Hematopoietic multipotent progenitor cell (in vitro differentiated cells): ENCODE measurements at places on chromosomes 4 and X. TPM values are rescaled to one million over a fixed set of nuclear protein-coding genes. Genes with fewer than 3 reads are reported as not detected.
A peak's percentile ranks its signal among the peaks of the same experiment; 100 is the strongest.

TMEM47 gene
- total RNA-seq: not detected

DNA sequence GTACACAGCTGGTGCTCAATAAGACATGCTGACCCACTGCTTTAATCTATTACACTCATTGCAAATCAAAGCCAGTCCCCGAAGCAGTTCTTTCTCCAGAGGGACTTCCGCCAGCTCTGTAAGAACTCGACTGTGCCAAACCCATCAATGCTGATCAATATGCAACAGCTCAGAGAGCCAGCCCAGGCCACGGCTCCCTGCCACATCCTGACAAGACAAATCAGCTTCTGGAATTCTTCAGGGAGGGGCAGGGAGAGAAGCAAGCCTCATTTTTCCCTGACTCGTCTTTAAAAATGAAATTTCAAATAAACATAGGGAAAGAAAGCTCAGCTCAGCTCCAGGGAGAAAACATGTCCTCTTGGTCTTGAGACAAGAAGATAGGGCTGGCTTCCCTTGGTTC is 5.3 kb upstream of the ADRA2C start:
- DNase-seq: no peak

DNA sequence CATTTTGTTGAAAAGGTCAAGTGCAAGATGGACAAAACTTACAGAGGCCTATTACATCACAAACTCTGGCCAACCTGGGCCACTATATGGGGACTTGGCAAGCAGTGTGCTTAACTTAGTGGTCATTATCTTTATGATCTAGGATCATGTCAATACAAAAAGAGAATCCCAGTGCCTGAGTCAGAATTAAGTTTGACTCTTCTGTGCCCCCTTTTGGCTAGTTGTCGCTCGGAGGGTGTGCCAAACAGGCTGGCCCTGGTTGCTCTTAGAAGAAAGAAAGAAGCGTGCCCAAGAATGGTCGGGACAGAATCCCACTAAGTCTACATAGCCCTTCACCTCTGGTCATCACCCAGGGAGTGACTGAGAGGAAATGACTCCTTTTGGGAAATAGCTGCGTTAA is 100.1 kb downstream of the EIF4E start:
- peak; percentile 24 for DNase-seq

- DNase-seq: no peak
Observed at GRCh38 chr4:72536443-72536842, 32.6 kb downstream of the ADAMTS3 start.

GRCh38 chrX:122572461-122572860 is 611.6 kb upstream of the GRIA3 start:
- no peak for DNase-seq

DNA sequence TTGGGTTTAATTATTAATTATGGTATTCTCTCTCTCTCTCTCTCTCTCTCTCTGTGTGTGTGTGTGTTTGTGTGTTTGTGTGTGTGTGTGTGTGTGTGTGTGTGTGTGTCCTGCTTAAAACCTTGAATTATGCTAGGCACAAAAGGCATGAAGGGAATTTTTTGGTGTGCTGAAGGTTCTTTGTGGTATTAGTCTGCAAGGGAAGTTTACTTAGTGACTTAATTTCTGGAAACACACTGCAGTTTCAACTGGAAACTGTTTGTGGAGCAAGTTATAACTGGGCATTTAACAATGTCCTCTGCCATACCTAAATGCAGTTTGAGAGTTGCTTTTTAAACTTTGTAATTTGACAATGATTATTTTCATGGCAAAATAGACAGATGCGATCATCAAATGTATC is 111.7 kb downstream of the FRMPD4 start:
- no peak for DNase-seq

- no peak for DNase-seq
Observed at GRCh38 chrX:137028699-137029098, 5.1 kb downstream of the GPR101 start.

- no peak for DNase-seq
Observed at GRCh38 chr4:2624782-2625530, 88.5 kb downstream of the FAM193A start.

- no peak for DNase-seq
Observed at GRCh38 chr4:11650801-11651596, 222.3 kb upstream of the HS3ST1 start.

GRCh38 chr4:124070688-124071484 is 641.6 kb downstream of the ANKRD50 start:
- DNase-seq: peak; percentile 32

APELA gene
- not detected for total RNA-seq

FUNDC2 gene
- total RNA-seq: 24.5 TPM

- peak; percentile 28 for DNase-seq
Observed at GRCh38 chr4:107035819-107036583, at the start of gene DKK2. Gene DKK2 (minus strand): TSS chr4:107036313. CDS start chr4:107035591, 722 bp downstream.

GRCh38 chr4:7701866-7702649 is 237.6 kb downstream of the AFAP1 start:
- DNase-seq: no peak

ZNF711 gene
- 19.1 TPM for total RNA-seq

DNA sequence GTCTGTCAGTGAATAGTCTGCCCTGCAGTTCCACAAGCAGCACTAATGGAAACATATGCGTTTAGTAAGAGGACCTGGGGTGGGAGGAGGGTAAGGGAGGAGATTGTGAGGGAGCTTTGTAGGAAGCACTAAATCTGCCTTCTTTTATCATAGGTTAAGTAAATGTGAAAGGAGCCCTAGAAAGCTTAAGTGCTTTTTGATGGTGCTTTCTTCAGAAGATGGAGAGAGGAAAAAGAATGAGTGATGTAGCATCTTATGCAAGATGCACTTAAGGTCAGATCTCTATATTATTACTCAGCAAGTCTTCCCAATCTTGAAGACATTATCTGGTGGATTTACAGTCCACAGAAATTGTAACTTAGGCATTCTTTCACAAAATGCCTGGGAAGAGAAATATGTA is 322.7 kb downstream of the PDHA2 start:
- no peak for DNase-seq

SSX1 gene
- total RNA-seq: not detected

PFKFB1 gene
- total RNA-seq: 0.27 TPM

- no peak for DNase-seq
Observed at GRCh38 chrX:78330540-78330939, 3.1 kb upstream of the CYSLTR1 start.

DNA sequence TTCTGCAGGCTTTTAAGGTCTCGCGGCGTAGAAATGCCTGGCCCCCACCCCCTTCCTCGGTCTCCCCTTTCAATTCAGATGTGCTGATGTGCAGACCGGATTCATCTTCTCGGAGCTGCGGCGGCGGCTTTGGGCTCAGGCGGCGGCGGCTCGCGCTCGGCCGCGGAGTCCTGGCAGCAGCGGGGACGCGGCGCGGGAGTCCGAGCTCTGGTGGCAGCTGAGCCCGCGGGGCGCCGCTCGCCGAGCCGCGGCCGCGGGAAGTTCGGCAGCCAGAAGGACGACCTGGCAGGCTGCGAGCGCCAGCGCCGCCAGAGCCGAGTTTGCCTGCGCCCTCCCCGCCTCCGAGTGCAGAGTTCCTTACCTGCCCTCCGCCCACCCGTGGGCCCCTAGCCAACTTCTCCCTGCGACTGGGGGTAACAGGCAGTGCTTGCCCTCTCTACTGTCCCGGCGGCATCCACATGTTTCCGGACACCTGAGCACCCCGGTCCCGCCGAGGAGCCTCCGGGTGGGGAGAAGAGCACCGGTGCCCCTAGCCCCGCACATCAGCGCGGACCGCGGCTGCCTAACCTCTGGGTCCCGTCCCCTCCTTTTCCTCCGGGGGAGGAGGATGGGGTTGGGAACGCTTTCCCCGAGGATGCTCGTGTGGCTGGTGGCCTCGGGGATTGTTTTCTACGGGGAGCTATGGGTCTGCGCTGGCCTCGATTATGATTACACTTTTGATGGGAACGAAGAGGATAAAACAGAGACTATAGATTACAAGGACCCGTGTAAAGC is 448 bp downstream of the TLL1 start:
- peak; percentile 29 for DNase-seq
